Right cardiac atrium (tissue), 5 donors: ENCODE measurements at places on chromosomes 4 and X. TPM values are rescaled to one million over a fixed set of nuclear protein-coding genes. Genes with fewer than 3 reads are reported as not detected.

TMEM150C gene
- 13.6 TPM for polyA plus RNA-seq

GPC3 gene
- polyA plus RNA-seq: 7.0 TPM

- DNase-seq: no peak
Measured at GRCh38 chr4:93201471-93202096, 627.0 kb upstream of the ATOH1 start.

DNA sequence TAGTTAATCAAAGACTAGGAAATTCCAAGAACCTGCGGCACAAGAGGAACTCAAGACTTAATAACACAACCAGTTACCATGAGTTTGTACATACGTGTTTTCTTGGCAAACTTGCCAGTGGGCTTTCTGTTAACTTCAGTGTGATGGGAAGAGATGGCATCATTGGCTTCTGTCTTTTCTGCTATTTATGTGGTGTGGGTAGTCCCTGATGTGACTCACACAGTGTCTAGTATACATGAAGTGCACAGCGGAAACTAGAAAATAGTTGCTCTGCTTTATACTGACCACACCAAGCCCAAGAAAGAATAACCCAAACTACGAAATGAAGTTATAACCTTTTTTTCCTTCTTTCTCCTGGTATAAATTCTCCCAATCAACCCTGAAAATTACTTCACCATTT, 24.5 kb downstream of the DAPP1 start:
- DNase-seq: no peak

- DNase-seq: no peak
Measured at GRCh38 chrX:750263-750662, 119.7 kb downstream of the SHOX start.
